DND-41 (cell line): ENCODE measurements at places on chromosomes 7 and 10.

- H3K4me3 ChIP-seq: peak overlapping the region; percentile 60
- no peak for DNase-seq
- no peaks in the 10 kb centered on the region for H3K36me3 ChIP-seq
- H3K4me1 ChIP-seq: peaks cover 34% of the 10 kb centered on the region
- H3K27ac ChIP-seq: no peak overlapping the region
These were observed 1.5 kb upstream of the PARD3 start for GRCh38 chr10:34816501-34817002.

DNA sequence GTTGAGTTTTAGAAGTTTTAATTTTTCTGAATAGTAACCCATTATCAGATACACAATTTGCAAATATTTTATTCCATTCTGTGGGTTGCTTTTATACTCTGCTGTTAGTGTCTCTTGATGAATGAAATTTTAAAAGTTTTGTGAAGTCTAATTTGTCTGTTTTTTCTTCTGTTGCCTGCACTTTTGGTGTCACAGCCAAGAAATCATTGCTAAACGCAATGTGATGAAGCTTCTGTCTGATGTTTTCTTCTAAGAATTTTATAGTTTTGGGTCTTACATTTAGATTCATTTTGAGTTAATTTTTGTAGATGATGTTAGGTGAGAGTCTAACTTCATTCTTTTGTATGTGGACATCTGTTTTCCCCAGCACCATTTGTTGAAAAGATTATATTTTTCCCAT lies 330.0 kb upstream of the FOXK1 start:
- H3K36me3 ChIP-seq: no peaks in the 10 kb centered on the region
- H3K27me3 ChIP-seq: no peaks in the 10 kb centered on the region
- no peak for DNase-seq

GRCh38 chr7:73865738-73866445 lies 4.9 kb downstream of the TMEM270 start:
- H3K36me3 ChIP-seq: no peaks in the 10 kb centered on the region
- no peaks in the 10 kb centered on the region for H3K27me3 ChIP-seq
- no peak for DNase-seq

GRCh38 chr7:93364806-93365205 lies 132.6 kb downstream of the VPS50 start:
- no peak overlapping the region for H3K27ac ChIP-seq
- no peak overlapping the region for H3K4me3 ChIP-seq
- no peaks in the 10 kb centered on the region for H3K27me3 ChIP-seq
- no peaks in the 10 kb centered on the region for H3K4me1 ChIP-seq

DNA sequence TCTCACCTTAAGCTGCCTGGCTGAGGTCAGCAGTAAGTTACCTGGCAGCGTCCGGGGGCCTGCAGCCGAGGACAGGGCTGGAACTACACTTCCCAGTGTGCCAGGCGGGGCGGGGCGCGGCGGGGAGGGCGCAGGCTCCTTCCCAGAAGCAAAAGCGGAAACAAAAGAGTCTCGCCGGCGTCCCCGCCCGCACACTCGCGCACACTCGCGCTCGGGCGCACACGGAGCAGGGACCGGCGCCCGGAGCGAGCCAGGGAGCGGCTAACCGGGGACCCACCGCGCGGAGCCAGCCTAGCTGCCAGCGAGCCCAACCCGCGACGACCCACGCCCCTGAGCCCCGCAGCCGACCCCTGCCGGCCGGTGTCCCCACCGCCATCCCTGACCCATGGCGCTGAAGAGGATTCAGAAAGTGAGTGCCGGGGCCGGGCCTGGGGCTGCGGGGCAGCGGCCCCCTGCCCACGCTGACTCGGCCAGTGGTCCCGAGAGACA lies at the start of gene UBE2D1:
TSS of gene UBE2D1 (plus strand) at position 190 of the 489 bp plus-strand sequence. CDS start at position 386, 196 bp downstream.
- peak; percentile 87 for DNase-seq
- H3K4me3 ChIP-seq: peak within 1 kb of the TSS; percentile 84
- H3K27me3 ChIP-seq: no peaks in the 10 kb centered on the region
- peak within 1 kb of the TSS; percentile 65 for H3K27ac ChIP-seq

DNA sequence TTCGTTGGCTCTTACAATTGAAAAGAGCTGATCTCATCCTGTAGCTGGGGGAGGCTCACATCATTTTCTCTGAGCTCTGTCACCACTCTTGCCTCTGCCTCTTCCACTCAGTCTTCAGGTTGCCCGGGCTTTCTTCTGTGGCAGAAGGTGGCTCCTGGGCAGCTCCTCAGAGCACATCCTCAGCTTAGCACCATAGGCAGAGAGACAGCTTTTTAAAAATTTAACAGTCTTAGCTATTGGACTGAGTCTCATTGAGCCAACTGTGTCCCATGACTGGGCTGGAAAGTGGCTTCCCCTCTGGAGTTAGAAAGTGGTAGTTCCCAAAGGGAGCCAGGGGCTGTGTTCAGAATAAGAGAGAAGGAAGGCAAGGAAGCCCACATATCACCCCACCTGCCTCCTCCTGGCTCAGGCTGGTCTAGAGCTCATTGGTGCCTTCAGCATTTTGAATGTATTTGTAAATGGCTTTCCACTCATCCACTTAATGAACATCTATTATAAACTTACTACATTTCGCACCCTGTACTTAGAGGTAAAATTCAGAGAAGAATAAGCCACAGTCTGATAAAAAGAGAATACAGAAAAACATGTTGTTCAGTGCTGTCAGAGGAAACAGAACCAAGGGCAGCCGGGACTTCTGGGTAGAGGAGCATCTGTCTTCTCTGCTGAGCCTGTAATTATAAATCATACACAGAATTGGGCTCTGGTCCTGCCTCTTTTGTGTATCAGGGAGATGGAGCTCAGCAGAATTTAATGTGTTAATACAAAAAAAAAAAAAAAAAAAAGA lies 119.3 kb downstream of the WDFY4 start:
- no peaks in the 10 kb centered on the region for H3K27me3 ChIP-seq
- peak overlapping the region; percentile 2; the same call in 1 of the 2 replicates for H3K27ac ChIP-seq
- H3K36me3 ChIP-seq: no peaks in the 10 kb centered on the region
- peaks cover 48% of the 10 kb centered on the region for H3K4me1 ChIP-seq
- no peak for DNase-seq

- peaks cover 7% of the 10 kb centered on the region for H3K4me1 ChIP-seq
- H3K27me3 ChIP-seq: no peaks in the 10 kb centered on the region
- 0 out of 2 replicates have a peak, but pooled peaks cover 14% of the 10 kb centered on the region for H3K36me3 ChIP-seq
- H3K4me3 ChIP-seq: no peak overlapping the region
These were observed 85.2 kb upstream of the DNAAF5 start for GRCh38 chr7:641269-641671.

- no peak overlapping the region for H3K27ac ChIP-seq
- DNase-seq: no peak
- no peaks in the 10 kb centered on the region for H3K36me3 ChIP-seq
- no peaks in the 10 kb centered on the region for H3K27me3 ChIP-seq
- no peak overlapping the region for H3K4me3 ChIP-seq
These were observed 251.0 kb downstream of the BMPER start for GRCh38 chr7:34156336-34156735.

DNA sequence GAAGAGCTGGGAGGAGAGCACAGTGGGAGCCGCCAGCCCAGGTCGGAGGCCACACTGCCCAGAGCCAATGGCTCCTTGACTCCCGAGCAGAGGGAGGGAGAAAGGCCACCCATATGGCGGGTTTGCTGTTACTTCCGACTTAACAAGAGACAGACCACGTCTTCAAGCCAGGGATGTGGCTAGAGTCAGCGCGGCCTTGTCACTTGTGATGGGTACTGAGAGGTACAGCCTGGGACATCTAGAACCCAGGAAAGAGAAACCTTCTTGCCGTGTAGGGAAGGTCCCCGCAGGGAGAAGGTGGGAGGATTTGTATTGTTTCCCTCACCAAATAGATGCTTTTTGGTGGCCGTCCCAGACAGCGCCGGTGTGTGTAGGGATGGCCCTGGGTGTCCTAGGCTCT lies 127.6 kb downstream of the PAXIP1 start:
- no peaks in the 10 kb centered on the region for H3K36me3 ChIP-seq
- no peaks in the 10 kb centered on the region for H3K27me3 ChIP-seq
- H3K4me3 ChIP-seq: no peak overlapping the region
- H3K4me1 ChIP-seq: no peaks in the 10 kb centered on the region

DNA sequence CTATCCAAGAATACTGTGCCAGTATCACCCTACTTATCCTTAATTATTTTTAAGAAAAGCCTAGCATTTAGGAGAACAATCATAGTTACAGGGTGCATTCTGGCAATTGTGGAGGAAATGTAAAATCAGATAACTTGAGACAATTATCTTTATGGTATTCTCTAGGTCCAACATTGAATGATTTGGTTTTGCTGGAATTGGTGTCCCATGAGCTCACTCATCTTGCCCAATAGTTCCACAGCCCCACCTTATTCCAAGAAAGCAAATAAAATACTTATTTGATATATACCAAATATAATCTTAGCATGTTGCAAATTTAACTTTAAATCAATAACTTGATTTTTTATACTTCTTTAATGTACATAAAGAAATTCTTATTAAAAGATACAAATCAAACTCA lies 65.3 kb downstream of the DGKB start:
- no peaks in the 10 kb centered on the region for H3K27me3 ChIP-seq
- no peak overlapping the region for H3K4me3 ChIP-seq
- no peaks in the 10 kb centered on the region for H3K36me3 ChIP-seq
- no peak overlapping the region for H3K27ac ChIP-seq
- DNase-seq: no peak
- no peaks in the 10 kb centered on the region for H3K4me1 ChIP-seq

GRCh38 chr10:110932505-110933180 lies 13.2 kb downstream of the SHOC2 start:
- H3K27me3 ChIP-seq: no peaks in the 10 kb centered on the region
- H3K36me3 ChIP-seq: peaks cover 3% of the 10 kb centered on the region; the same call in 1 of the 2 replicates
- no peak for DNase-seq
- no peak overlapping the region for H3K4me3 ChIP-seq

DNA sequence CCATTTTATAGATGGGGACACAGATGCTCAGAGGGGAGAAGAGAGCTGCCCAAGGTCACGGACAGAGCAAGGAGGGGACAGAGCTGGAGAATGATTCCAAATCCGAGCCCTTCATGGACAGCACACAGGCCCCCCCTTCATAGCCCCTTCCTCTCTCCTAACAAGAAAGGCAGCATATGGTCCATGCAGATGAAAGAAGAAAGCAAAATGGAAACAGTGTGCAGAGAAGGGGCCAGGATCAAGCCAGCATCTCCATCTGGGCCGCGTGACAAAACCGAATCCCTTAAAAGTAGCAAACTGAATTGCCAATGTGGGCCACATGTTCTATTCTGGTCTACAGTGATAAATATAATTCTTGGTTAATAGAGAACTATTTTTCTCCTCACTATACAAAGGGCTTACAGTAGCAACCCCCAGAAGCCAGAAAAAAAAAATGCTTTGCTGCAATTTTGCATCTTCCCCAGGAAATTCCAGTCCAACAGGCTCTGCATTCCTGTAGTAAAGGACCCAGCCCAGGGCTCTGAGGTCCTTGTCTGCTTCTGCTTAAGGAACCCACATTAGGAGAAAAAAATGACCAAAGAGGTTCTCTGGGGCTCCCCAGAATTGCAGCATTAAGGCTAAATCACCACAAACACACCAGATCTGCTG lies 7.8 kb downstream of the CPXM2 start:
- H3K4me3 ChIP-seq: no peak overlapping the region
- no peak overlapping the region for H3K27ac ChIP-seq
- H3K4me1 ChIP-seq: no peaks in the 10 kb centered on the region
- DNase-seq: no peak
- peaks cover 7% of the 10 kb centered on the region for H3K27me3 ChIP-seq
- no peaks in the 10 kb centered on the region for H3K36me3 ChIP-seq
